ENCODE measurements at places on chromosomes 6 and 20.

DNA sequence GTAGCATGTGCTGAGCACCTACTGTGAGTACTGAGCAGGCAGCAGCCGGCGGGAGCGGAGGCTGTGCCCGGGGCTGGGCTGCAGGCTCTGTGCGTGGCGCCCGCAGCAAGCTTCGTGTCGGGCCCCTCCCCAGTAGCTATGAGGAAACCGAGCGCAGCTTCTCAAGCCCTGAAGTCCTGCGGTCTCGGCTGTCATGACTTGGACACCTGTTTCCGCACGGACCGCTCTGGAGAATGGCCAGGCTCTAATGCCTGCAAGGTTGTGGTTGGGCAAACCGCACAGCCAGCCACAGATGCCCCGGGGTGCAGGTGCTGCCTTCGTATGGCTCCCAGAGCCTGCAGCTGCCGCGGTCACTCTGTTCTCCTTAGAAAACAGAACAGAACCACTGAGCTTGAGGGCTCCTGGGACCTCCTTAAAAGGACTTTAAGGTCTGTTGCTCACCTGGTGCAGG lies 33.7 kb downstream of the PYGB start:
- DNase-seq: no peak

- DNase-seq: no peak
These were observed 57.7 kb downstream of the DHX35 start for GRCh38 chr20:39019805-39020325.

GRCh38 chr20:54524849-54525248 lies 49.5 kb downstream of the DOK5 start:
- no peak for DNase-seq

GRCh38 chr20:39248171-39248861 lies 286.2 kb downstream of the DHX35 start:
- no peak for DNase-seq

GRCh38 chr6:148704400-148705246 lies 42.2 kb upstream of the UST start:
- no peak for DNase-seq

DNA sequence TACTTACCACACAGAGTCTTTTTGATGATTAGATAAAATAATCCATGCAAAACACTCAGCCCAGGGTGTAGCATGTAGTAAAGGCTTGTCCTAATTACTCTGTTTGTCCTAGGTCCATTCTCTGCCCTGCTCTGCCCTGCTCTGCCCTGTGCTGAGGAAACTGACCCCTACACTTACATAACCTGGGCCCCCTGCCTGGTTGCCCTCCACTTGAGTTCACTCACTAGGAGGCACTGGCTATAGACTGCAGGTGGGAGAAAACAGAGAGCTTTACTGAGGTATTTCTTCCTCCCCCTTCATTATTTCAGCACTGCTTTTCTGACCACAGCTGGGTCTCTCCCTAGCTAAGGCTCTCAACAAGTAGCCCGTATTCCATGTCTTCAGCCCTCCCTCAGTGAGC lies 70.9 kb upstream of the TBX18 start:
- DNase-seq: no peak

DNA sequence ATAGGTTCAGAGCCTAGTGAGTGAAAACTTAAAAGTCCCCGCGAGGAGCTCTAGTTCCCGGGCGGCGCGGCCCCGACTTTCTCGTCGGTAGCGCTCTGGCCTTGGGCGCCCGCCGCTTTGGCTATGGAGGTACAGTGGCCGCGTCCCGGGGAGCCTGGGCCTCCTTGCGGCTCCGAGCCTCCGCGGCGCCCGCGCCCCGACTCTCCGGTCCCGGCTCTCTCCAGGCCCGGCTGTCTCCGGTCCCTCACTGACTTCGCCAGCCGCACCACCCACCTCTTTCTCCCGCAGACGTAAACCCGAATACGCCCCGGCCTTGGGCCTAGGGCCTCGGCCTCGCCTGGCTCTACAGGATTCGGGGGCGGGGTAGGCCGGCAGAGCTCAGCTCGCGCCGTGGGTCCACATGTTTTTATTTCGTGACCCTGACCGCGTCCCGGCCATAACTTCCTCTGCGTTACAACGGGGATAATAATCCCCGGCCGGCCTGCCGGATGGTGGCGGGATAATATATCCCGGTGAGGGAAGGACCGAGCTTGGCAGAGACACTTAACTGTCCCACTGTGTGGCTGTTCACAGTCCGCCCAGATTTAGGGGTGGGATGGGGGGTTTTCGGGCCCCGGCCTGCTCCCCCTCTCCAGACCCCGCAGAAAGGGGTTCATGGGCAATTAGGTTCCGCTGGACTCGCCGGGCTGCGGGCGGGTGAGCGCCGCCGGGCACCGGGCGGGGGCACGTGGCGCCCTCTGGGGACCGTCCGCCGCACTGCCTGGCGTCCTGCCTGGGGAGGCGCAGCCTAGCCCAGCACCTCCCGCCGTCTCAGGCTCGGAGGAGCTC lies 10.0 kb upstream of the TBX18 start:
- no peak for DNase-seq

All from renal cortical epithelial cell (primary cell).